ENCODE measurements at places on chromosomes 1 and 21.

DNA sequence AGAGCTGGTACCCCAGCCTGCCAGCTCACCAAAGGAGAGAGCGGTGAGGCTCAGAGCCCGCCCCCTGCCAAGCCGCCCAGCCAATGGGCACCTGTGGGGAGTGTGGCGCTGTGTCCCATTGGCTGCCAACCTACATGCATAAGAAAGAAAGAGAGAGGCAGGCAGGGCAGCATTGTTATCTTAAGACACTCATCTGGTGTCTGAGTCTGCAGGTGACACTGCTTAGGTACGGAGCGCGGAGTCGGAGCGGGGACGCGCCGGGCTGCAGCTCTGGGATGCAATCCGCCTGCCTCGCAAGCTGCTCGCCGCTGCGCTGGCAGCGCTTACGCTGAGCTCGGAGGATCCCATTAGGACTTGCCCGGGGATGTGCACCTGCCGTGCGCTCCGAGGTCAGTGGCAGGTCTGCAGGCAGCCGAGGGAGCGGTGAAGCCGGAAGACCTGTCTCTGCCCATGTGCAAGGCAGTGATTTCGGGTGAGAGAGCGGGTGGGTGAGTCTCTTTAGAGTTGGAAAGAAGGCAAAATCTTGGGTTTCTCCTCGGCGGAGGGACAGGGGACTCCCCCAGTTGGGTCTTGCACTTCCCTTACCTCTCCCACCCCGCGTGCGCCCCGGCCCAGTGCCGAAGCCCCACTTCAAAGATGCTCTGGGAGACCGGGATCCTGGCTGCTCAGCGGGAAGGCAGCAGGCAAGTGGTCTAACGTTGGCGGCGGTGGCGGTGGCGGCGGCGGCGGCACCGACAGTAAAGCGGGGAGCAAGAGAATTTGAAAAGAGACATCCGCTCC lies at the start of gene BRINP2:
Gene BRINP2 (plus strand): TSS at position 203 of the 780 bp plus-strand sequence. CDS start 58,919 bp downstream, outside the sequence.
- no peak for DNase-seq

GRCh38 chr1:94070865-94071264 lies 50.1 kb downstream of the ABCA4 start:
- DNase-seq: no peak

- no peak for DNase-seq
Measured at GRCh38 chr1:43531107-43531905, 623 bp downstream of the PTPRF start.

- DNase-seq: no peak
Measured at GRCh38 chr1:44571712-44572571, 102.3 kb downstream of the TMEM53 start.

- no peak for DNase-seq
Measured at GRCh38 chr1:219401724-219402625, 210.9 kb downstream of the ZC3H11B start.

- no peak for DNase-seq
Measured at GRCh38 chr1:55378582-55378981, 163.4 kb upstream of the USP24 start.

DNA sequence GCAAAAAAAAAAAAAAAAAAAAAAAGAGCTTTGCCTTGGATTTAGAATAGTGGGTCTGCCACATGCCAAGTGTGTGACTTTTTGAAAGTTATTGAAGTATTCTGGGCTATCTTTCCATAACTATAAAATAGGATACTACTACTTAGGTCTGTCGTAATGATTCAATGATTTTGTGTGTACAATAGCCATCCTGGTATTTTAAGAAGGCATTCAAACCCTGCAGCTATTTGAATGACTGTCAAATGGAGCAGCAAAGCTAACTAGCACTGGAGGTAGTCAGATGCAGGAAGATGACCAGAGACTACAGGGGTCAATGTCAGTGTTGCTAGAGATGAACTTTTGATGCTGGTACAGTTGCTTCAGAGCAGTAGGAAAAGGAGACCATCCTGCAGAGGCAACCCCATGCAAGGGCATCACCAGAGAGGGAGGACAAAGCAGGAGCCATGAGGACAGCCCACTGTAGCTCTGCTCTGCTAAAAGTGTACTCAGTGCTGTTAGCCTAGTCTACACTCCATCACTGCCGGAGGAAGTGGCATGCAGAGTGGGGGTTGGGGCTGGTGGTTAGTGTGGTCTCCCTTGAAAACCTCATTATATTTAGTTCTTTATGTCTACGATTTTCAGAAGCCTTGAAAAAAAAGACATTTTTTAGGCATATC lies 29.0 kb downstream of the DUSP10 start:
- peak; percentile 90 for DNase-seq

DNA sequence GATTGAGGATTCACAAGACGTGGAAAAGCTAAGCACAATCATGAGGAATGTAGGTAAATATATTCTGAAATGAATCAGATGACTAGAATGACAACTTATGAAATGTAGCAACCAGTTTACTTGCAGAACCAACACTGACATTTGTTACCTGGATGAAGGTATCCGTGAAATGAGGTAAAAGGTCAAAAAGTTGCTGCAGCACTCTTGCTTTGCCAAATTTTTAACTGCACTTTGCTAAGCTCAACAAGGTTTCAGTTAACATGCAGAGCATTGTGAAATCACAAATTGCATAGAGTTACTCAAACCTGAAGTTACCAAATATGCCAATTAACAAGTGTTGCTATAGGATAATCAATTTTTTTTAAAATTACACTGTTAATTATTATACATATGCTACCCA lies 1280.1 kb downstream of the KCNT2 start:
- no peak for DNase-seq
